Breast epithelium (tissue), 4 donors: ENCODE measurements at places on chromosomes 11 and 22.

DNA sequence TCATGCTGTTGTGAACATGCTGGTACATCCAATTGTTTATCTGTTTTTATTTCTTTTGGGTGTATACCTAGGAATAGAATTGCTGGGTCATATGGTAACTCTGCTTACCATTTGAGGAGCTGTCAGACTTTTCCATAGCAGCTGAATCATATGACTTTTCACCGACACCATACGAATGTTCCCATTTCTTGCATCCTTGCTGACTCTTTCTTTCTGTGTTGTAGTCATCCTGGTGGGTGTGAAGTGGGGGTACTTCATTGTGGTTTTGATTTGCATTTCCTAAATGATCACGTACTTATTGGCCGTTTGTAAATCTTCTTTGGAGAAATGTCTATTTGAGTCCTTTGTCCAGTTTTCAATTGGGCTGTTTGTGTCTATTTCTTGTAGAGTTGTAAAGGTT, 26.5 kb downstream of the ATXN10 start:
- no peak for DNase-seq

GRCh38 chr11:67409781-67410368, 5.6 kb upstream of the CARNS1 start:
- DNase-seq, result no peak

GRCh38 chr11:86488553-86488952, 113.9 kb downstream of the CCDC81 start:
- no peak for DNase-seq

DNA sequence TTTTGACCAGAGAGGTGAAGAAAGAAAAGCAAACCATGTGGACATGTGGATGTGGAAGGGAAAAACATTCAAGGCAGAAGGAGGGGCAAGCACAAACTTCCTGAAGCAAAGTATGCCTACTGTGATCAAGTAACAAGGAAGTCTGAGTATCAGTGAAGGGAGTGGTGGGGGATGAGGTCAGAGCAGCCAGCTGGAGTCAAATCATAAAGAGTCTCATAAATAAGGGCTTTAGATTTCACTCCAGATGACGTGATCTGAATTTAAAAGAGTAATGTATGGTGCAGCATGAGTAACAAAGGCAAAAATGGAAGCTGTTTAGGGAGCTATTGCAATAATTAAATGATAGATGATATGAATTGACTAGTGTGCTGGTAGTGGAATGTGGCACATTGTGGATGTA, 665.4 kb upstream of the CCDC90B start:
- no peak for DNase-seq

DNA sequence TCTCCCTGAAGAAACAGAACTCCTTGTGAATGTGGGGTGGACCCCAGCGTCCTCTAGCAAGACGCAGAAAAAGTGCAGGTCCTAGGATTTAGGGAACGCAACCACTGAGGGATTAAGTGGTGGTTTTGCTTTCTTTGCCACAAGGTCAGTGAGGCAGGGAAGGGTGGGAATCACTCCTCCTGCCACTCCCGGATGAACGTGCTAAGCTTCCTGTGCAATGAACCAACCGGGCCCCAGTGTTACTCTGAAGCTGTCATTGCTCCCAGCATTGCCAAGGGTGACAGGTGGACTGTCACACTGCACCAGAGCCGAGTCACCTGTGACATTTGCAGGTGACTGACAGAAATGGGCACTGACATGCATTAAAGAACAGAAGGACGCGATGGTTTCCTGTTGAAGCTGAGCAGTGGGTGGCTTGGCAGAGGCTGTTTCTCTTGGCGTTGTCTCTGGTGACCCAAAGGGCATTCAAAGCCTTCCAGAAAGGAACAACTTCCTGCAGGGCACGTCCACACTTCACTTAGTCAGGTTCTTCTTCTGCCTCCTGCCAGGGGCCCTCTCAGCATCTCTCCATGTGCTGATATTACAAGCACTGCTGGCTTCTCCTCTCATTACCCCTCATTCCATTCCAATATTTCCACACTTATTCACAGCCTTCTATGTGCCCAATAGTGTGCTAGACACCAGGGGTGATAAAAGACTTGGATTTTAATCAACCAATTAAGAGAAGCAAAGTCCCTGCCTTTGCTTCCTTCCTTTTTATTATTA, 9.7 kb downstream of the KIRREL3 start:
- DNase-seq, result no peak
